ENCODE measurements at places on chromosomes 7 and 10.
A peak's percentile ranks its signal among the peaks of the same experiment; 100 is the strongest.

GRCh38 chr10:75197066-75197465 is 13.5 kb upstream of the VDAC2 start:
- no peak for DNase-seq

- no peak for DNase-seq
These were observed 103.6 kb downstream of the SH3PXD2A start for GRCh38 chr10:103751667-103752290.

- no peak for DNase-seq
These were observed 720.2 kb downstream of the AUTS2 start for GRCh38 chr7:70318511-70318910.

DNA sequence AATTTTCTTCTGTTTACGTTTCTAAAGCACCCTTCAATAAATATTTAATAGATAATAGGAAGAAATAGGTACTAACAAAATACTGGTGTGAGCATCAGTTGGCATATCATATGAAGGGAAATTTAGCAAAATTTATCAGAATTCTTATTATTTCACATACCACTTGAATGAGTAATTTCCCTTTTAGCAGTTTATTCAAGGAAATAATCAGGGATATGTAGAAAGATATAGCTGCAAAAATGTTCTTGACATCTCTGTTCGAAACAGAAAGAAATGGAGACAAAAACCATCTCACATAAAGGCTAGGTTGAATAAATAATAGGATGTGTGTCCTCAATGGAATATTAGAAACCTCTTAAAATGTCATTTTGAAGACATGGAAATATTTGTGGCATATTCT is 35.8 kb upstream of the PIP4K2A start:
- DNase-seq = no peak

GRCh38 chr7:98215561-98216495 is 4.6 kb downstream of the BHLHA15 start:
- DNase-seq = no peak

GRCh38 chr10:119541459-119542356 is 811 bp downstream of the RGS10 start:
- peak; percentile 55 for DNase-seq

- no peak for DNase-seq
These were observed 159.2 kb upstream of the ITGB1 start for GRCh38 chr10:33117230-33117629.

GRCh38 chr7:149664666-149665065 is 108.7 kb downstream of the ZNF467 start:
- DNase-seq = no peak

- no peak for DNase-seq
These were observed 43.5 kb downstream of the LOXL4 start for GRCh38 chr10:98224509-98224908.

DNA sequence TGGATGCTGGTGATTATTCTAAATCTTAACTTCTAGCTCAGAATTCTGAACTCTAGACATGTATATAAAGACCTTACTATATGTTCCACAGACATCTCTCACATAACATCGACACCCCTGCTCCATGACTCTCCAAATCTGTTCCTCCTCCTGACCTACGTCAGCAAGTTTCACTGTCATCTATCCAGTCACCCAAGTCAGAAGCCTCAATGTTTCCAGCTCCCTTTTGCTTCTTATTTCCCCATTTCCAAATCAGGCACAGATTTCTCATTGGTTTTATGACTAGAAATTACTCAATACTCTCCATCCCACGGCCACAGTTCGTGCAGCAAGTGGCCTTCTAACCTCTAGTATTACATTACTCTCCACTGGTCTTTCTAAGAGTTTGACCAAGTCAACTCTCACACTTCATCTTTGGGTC is 28.5 kb downstream of the EPC1 start:
- peak; percentile 31 for DNase-seq

DNA sequence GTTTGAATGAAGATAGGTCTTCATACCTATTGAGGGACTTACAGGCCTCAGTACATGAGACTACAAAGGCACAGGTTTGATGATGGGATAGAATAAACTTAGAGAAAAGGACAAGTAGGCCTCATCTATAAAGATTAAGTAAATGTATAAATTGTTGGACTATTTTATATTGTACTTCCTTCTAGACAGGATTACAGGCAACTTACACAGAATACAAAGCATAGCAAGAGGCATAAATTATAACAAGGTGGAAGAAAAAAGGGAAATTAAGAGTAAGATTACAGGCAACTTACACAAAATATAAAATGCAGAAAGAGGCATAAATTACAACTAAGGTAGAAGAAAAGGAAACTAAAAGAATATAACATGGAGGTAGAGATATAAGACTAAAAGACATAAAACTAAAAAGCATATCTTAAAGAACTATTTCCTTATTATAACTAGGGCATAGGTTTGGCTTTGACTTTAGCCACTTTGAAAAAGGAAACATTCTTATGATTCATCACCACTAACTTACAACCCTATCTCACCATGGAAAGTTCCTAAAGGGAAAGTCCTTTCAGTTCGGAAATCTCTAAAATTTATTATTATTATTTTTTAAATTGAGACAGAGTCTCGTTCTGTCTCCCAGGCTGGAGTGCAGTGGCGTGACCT is 153.1 kb downstream of the GALNT11 start:
- DNase-seq = no peak

GRCh38 chr7:7799138-7799537 is 80.7 kb upstream of the RPA3 start:
- no peak for DNase-seq

- DNase-seq = no peak
These were observed 34.6 kb downstream of the ARL3 start for GRCh38 chr10:102679596-102679995.

- no peak for DNase-seq
These were observed 6.9 kb upstream of the HYCC1 start for GRCh38 chr7:23020742-23021401.

- no peak for DNase-seq
These were observed 13.7 kb downstream of the CALML3 start for GRCh38 chr10:5538446-5538845.

All from GM10248 (cell line).